ENCODE measurements at places on chromosomes 4 and X. TPM values are rescaled to one million over a fixed set of nuclear protein-coding genes. Genes with fewer than 3 reads are reported as not detected.

The POF1B gene
- 0.23 TPM for total RNA-seq

The NHSL2 gene
- 4.8 TPM for total RNA-seq

The ADAMTS3 gene
- 13.1 TPM for total RNA-seq

The ARHGAP36 gene
- total RNA-seq: 8.5 TPM

The PAGE1 gene
- not detected for total RNA-seq

The XPNPEP2 gene
- 0.23 TPM for total RNA-seq

The NSUN7 gene
- 12.9 TPM for total RNA-seq

Data from diencephalon (tissue), 1 donor.